ENCODE measurements at places on chromosomes 2 and 18. TPM values are rescaled to one million over a fixed set of nuclear protein-coding genes. Genes with fewer than 3 reads are reported as not detected.

The TBR1 gene
- total RNA-seq: under 0.01 TPM

The SLC39A6 gene
- total RNA-seq: 12.0 TPM

The HYCC2 gene
- 8.5 TPM for total RNA-seq

- DNase-seq: no peak
Observed at GRCh38 chr2:31580321-31581117, at the start of gene SRD5A2. TSS of gene SRD5A2 (minus strand) at chr2:31580938. CDS start at chr2:31580900, 38 bp downstream.

DNA sequence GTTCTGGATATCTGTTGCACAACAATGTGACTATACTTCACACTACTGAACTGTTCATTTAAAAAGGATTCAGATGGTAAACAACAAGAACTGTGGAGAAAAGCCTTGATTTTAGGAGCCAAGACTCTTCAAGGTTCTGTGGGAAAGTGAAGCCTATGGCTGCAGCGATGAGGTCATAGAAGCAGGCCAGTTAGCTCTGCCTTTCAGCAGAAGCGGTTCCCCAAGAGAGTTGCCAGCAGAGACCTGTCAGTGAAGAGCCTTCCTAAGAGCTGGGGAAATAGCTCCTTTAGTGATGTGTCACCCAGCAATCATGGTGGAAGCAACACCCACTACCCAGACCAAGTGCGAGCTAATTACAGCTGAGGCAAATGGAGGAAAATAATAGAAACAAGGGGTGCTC is 346.5 kb upstream of the ETAA1 start:
- no peak for DNase-seq

DNA sequence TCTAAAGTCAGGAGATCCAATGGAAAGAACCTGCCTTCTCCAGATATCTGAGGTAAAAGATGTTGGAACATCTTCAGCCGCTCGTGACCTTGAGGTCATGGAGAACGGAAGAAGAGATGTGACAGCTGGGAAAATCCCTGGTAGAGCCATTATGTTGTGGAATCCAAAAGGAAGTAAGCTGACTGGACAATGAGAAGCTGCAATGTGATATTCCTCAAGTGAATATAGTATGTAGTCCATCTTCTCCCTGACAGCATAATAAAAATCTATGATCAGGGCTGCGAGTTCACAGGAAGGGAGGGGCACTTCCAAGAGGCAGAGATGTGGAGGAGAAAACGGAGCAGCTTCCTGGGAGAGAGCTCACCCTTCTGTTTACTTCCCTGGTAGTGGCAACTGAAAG is 201.0 kb upstream of the SP5 start:
- peak; percentile 15 for DNase-seq

GRCh38 chr2:59004621-59005020 is 763.5 kb upstream of the FANCL start:
- no peak for DNase-seq

DNA sequence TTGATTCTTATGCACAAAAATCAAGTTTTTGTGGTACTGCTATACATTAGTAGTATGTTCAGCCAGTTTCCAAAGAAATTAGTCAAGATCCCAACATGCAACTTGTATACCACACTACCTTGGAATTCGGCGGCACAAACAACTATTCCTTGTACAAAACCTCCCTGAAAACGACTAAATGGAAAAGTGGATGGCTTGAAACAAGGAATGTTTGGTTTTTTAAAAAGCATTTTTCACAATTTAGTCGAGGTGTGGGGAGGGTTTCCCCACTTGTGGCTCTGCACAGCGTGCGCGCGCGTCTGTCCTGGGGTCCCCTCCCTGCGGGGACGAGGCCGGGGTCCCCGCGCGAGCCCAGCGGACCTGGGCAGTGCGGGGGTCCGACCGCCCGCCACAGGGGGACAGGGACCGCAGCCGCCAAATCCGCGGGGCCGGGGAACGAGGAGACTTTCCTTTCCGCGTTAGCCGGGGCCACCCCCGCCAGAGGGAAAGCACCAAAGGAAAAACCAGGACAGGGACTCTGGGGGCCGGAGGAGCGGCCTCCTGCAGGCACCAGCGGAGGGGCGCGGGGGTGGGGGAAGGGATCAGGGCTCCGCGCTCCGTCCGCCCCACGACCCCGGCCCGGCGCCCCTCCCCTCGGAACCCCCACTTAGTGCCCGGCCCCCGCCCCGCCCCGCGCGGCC is 534 bp upstream of the SOCS6 start:
- peak; percentile 42 for DNase-seq

GRCh38 chr2:139514951-139515350 is 734.8 kb upstream of the NXPH2 start:
- DNase-seq: no peak

- peak; percentile 90 for DNase-seq
Observed at GRCh38 chr2:237291138-237291792, 122.7 kb downstream of the COL6A3 start.

- no peak for DNase-seq
Observed at GRCh38 chr2:88159481-88159880, 10.7 kb upstream of the THNSL2 start.

GRCh38 chr2:234074751-234075517 is 24.4 kb downstream of the SPP2 start:
- no peak for DNase-seq

- no peak for DNase-seq
Observed at GRCh38 chr2:118387509-118387908, 299.2 kb downstream of the INSIG2 start.

Measured in lung microvascular endothelial cell (primary cell).